ELR (cell line): ENCODE measurements at places on chromosomes 6 and 20.
A peak's percentile ranks its signal among the peaks of the same experiment; 100 is the strongest.

DNA sequence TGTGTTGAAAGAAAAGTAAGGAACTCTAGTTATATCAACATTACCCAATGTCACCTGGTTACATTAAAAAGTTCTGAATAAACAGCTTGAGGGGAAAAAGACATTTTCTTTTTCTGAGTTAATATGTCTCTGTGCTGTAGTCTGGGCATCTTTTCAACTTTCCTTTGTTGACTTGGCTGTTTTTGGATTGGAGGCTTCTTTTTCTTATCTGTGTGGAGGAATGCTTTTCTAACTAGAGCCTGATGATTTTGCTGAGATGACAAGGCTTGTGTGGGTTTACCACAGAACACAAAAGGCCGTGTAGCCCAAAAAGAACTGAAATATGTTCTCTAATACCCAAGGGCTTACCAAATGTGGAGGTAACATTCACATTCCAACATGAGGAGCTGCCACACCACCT, 161.8 kb downstream of the KCNQ5 start:
- DNase-seq, result peak; percentile 4

DNA sequence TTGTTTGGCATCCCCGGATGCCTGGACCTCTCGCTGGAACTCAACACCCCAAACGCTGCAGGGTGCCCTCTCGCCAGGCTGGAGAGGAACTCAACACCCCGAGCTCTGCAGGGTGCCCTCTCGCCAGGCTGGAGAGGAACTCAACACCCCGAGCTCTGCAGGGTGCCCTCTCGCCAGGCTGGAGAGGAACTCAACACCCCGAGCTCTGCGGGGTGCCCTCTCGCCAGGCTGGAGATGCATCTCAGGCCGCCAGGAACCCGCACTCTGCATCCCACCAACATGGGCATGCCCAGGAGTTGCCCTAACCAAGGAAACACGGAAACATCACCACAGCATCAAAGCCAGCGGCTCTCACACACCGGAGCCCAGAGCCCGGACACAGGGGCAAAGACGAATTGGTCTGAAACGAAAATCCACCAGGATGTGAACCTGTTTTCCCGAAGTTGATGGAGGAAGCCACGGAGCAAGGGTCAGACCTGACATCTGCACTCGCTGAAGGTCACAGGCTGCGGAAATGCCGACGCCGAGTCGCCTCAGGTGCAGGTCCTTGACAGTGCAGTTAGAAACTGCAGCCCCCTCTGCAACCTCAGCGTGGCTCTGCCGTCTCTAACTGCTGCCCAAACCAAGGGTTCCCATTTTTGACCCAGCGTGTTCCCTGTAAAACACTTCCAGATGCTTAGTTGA, 37.5 kb downstream of the DLL1 start:
- DNase-seq, result no peak

DNA sequence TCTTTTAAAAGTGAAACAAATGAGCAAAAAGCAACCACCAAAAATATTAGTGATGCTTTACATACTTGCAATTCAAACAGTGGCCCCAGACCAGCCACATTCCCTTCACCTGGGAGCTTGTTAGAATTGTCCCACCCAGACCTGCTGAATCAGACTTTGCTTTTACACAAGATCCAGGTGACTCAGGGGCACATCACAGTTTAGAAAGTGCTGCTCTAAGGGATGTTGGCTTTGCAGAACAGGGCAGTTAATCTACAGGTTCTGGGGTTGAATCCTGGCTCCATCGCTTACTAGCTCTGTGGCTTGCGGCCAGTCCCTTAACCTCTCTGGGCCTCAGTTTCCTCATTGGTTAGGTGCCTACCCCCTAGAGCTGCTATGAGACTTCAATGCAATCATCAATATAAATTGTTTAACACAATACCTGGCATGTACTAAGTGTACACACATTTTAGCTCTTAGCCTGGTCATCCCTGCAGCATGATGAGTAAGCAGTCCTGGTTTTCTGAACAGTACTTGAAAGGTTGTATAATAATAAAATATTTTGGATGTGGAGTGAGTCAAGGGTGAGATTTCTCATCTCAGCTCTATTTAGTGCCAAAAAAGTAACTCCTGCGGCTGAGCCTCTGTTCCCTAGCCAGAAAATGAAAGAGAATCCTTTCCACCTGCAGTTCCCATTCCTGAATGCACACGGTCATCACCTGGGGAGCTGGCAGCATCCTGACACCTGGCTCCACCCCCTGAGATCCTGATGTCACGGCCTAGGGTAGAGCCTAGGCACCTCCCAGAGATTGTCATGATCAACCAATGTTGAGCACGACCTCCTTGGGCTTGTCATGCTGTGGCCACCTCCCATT, 162.7 kb downstream of the ANKRD60 start:
- DNase-seq, result no peak

GRCh38 chr6:167648501-167649278, 178.0 kb upstream of the AFDN start:
- no peak for DNase-seq

- no peak for DNase-seq
These were observed 328.6 kb downstream of the NKAIN2 start for GRCh38 chr6:124132256-124132655.

DNA sequence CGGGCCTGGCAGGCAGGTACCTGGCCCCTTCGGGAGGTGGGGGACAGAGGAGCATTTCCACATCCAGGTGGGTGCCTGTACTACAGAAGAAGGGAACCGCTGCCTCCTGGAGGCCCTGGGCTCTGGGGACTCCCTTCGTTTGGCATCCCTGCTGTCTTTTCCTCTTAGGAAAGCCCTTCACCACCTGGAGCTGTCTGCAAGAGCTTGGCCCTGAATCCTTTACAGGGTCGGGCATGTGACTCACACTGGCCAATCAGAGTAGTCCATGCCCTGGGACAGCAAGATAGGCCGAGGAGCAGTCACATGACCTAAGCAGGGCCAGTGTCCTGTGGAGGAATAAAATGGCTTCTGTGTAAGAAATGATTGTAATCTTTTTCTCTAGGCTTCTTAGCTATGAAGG, 224.9 kb downstream of the ANKRD60 start:
- peak; percentile 12 for DNase-seq

DNA sequence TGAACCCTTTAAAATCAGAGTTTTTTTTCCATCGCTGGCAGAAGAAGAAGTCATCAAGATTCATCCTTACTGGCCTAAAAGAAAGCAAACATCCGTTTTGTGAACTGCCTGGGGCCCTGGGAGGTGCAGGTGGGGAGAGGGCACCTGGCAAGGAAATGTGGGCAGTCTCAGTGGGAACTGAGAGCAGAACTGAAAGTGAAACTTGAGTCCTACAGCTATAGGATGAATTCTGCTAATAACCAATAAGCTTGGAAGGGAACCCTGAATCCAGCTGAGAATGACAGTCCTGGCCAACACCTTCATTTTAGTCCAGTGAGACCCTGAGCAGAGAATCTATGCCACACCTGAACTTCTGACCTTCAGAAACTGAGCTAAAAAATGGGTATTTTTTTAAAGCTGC, 130.1 kb upstream of the ASCC3 start:
- peak; percentile 6 for DNase-seq

DNA sequence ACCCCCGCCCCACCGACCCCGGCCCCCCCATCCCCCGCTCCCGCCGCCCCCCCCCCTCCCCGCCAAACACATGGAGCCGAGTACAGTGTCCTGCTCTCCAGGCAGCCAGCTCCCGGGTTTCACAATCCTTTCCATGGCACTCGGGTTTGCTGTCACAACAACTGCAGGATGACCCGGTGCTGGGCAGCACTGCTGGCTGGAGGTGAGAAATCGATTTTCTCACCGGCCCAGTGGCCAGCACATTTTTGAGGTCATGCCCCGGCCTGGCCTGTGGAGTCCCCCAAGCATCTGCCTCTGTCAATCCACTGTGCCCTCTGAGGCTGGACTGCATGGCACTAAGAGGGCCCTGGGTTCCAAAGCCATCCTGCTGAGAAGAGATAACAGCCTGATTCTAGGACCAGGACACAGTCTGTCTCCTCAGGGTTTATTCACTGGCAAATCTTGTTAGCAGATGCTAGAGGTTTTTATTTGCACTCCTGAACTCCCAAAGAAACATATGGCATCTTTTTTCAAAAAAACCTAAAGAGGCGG, 129.5 kb downstream of the NFATC2 start:
- DNase-seq, result peak; percentile 19

DNA sequence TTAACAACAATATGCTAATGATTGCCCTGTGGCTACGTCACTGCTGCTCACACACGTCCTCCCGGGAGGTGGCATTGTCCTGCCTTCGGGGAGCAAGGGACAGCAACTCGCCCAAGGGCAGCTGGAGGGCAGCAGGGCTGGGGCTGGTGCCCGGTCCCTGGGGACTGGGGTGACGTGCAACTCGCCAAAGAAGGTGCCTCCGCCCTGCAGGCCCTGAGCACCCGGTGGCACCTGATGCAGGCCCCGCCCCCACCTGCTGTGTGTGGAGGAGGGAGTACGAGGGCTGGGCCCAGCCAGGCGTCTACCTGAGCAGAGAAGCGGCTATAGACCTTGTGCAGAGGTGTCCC, 64.8 kb upstream of the SLCO4A1 start:
- DNase-seq, result no peak

- no peak for DNase-seq
These were observed 9.0 kb downstream of the FKBP1A start for GRCh38 chr20:1383623-1384404.

DNA sequence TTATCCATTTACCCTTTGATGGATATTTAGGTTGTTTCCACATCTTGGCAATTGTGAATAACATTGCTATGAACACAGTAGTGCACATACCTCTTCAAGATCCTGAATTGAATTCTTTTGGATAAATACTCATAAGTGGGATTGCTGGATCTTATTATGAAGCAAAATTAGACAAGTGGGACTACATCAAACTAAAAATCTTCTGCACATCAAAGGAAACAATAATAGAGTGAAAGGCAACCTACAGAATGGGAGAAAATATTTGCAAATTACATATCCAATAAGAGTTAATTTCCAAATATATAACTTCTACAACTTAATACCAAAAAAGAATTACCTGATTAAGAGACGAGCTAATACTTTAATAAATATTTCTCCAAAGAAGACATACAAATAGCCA, 38.4 kb upstream of the BCAS1 start:
- no peak for DNase-seq

- DNase-seq, result peak; percentile 72
These were observed 81.9 kb upstream of the CCDC28A start for GRCh38 chr6:138691595-138692057.

DNA sequence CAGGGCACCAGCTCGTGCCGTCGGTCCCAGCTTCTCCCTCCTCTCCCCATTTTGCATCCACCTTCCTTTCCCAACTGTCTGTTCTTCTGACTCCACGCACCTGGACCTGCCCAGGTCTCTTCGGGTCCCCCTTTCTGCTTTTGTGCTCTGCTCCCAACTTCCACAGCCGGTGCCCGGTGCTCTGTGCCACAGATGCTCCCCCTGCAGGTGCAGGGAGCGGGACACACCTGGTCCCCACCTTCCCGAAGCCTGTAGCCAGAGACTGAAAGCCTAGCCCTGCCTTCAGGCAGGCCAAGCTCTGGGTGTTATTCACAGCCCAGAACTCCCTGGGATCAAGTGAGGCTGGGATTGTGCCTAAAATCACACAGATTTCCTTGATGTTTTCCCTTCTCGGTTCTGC, 24.6 kb upstream of the BMP7 start:
- no peak for DNase-seq

GRCh38 chr20:46176739-46177378, 58.7 kb downstream of the CD40 start:
- no peak for DNase-seq

- no peak for DNase-seq
These were observed 58.0 kb upstream of the CD93 start for GRCh38 chr20:23143986-23144690.

DNA sequence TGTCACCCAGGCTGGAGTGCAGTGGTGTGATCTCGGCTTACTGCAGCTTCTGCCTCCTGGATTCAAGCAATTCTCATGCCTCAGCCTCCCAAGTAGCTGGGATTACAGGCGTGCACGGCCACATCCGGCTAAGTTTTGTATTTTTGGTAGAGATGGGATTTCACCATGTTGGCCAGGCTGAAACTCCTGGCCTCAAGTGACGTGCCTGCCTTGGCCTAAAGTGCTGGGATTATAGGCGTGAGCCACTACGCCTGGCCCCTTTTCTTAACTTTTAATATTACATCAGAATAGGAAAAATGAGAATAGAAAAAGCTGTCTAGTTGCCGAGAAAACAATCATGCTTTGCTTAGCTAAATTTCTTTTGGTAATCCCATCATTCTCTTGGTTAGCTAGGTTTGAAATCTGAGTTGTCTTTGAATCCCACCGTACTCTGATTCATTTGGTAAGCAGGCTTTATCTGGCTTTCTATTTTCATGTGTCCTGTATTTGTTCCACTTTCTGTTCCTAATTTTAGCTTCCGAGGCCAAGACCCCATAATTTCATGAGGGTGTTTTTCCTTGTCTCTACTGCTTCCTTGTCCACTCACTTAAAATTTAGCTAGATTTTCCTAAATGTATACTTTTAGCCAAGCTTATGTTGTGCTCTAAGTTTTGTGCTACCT, 83.5 kb downstream of the NCOA3 start:
- no peak for DNase-seq

GRCh38 chr6:108133594-108134179, 32.1 kb upstream of the NR2E1 start:
- DNase-seq, result peak; percentile 90

- DNase-seq, result peak; percentile 30
These were observed 32.9 kb upstream of the ZBTB24 start for GRCh38 chr6:109515781-109516409.

- DNase-seq, result no peak
These were observed 266.5 kb upstream of the RIMS1 start for GRCh38 chr6:71619836-71620235.

DNA sequence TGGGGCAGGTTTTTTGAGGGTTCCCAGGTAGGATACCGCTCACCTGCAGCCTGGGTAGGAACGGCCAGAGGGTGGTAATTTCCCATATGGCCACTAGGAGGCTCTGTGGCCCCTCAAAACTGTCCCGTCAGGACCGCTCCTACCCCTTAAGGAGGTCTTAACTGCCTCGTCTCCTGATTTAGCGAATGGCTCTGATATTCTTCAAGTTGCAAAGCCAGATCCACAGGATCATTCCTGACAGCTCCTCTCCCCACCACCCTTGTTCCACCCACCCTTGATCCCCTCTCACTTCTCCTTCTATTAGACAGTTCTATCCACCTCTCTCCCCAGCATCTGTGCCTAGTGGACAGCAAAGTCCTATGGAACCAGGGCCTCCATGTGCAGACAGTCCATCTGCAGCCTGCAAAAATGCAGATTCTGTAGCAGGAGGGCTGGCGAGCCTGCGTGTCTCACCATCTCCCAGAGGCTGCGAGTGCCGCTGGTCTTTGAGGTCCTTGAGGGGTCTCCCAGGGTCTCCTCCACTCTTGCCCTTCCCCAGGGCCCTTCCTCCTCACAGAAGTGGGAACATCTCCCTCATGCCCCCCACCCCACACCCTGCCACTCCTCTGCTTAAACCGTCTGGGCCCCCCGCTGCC, 34.3 kb upstream of the ZBP1 start:
- peak; percentile 57 for DNase-seq

- no peak for DNase-seq
These were observed 73.1 kb downstream of the KIF16B start for GRCh38 chr20:16500197-16500596.
